ENCODE measurements at places on chromosomes 12 and 14.

DNA sequence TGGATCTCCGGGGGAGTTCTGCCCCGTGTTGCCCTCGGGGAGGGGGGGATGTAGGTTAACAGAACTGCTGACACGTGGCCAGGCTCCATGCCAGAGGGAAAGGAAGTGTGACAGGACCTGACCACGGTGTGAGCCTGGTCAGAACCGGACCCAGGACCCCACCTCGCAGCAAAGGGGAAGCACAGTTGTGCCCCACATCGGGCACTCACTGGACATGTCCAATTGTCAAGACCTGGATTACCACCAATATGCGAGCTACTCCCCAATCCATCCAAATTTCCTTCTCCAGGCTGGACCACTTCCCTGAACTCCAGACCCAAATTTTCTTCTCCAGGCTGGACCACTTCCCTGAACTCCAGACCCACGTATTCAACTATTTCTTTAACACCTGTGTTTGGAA is 78.8 kb upstream of the PIWIL1 start:
- DNase-seq, result no peak

- DNase-seq, result no peak
These were observed 185.0 kb downstream of the PLCZ1 start for GRCh38 chr12:18552829-18553228.

GRCh38 chr14:50064993-50065392 is 51.4 kb downstream of the VCPKMT start:
- no peak for DNase-seq

- DNase-seq, result no peak
These were observed 2.0 kb upstream of the SETD1B start for GRCh38 chr12:121801595-121802484.

DNA sequence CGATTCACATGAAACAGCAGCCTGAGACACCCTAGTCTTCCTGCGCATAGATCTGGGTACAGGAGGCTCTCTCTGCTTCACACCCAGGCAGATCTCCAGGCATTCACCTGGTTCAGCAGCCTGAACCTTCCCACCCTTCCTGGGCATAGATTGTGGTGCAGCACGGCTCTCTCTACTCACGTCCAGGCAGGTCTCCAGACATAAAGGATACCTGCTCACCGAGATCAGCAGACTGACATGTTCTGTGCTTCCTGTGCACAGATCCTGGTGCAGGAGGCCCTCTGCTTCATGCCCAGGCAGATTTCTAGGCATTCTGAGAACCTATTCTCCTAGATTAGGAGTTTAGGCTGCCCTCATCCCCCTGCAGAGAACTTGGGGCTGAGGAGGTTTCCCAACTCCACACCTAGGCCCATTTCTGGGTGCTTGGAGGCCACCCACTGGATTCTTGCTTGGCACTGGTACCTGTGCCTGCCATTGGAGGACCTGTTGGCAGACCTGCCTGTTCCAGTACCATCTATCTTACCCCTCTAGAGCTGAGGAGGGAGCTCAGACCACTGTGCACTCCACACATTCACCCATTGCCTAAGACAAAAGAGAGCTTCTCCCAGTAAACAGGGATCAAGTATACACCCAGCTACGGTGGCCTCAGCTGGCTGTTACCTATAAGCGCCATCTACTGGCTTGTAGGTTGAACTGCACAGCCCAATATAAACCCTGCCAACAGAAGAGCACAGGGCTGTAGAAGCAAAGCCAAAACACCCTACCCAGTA is 28.0 kb upstream of the GARIN6 start:
- DNase-seq, result no peak

DNA sequence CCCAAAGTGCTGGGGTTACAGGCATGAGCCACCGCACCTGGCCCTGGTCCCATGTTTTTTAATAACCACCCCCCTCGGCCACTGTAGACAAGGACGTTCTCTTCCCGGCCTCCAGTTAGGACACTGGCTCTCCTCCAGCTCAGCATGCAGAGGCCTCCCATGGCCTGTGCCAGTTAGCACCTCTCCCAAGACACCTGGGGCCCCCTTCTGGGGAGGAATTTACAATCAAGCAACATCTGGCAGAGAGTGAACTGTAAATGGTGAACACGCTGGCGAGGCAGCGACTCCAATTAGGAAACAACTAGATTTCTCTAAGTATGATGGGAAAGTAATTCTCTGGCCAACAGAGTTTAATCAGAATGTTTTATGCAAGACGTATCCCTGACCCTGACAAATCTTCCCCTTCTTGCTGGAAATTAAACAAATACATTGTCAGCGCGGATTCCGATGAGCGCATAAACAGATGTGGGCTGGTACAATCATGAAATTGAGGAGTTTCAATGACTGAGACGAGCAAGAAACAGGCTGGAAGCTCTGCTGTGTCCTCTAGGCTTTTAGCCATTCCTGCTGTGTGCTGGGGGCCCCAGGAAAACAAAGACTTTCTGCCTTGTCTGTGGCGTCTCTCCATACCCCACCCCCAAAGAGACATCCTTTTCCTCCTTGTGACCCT is 61.7 kb upstream of the DLK1 start:
- DNase-seq, result no peak

DNA sequence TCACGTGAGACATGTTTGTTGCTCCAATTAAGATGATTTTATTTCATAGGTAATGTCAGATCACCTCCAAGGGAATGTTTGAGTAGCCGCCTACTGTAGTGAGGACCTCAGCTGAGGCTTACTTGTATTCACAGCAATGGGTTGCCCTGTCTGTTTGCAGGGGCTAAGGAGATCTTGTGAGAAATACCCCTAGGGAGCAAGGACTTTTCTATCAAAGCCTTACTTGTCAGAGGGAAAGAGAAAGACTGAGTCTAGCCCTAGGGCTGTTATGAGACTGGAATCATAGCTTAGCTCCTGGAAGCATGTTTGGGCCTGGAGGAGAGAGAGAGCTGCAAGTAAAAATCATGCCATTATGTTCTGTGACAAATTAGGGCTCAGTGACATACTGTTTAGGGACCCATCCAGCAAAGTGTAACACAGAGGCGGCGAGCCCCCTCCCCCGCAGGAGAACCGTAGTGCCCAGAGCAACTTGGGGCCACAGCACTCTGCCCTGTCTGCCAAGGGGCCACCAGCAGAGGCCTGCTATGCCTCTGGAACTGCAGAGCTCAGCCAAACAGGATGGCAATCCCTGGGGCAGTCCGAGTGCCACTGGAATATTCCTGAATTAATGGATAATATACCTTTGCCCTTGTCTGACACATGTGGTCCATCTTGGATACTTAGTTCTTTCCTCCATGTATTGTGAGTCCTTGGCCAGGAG is 178.8 kb downstream of the DACT1 start:
- no peak for DNase-seq
